ENCODE measurements at places on chromosomes 16 and 17. TPM values are rescaled to one million over a fixed set of nuclear protein-coding genes. Genes with fewer than 3 reads are reported as not detected.

TUBG2 gene
- 5.8 TPM for total RNA-seq

NPIPB8 gene
- not detected for total RNA-seq

GRCh38 chr17:67747681-67748235, 30.0 kb downstream of the NOL11 start:
- no peak for DNase-seq

- peak; percentile 23 for DNase-seq
Measured at GRCh38 chr17:49388692-49389513, 25.8 kb downstream of the PHB1 start.

DNA sequence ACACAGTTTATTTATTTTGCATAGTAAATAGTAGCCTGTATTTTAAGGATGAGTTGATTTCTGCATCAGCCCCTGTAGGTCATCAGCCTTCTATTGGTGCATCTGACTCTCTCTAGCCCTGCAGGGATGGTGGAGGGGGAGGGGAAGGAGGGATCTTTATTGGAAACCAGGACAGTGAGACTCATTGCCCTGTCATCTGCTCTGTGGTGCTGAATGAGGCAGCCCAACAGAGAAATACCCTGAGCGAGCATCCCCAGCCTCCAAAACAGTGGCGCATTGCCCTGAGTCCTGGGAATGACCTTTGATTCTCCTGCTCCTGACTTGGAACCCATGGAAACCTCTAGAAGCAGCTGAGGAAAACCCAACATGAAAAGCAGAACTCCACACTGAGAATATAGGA, 45.5 kb upstream of the STH start:
- no peak for DNase-seq

DNA sequence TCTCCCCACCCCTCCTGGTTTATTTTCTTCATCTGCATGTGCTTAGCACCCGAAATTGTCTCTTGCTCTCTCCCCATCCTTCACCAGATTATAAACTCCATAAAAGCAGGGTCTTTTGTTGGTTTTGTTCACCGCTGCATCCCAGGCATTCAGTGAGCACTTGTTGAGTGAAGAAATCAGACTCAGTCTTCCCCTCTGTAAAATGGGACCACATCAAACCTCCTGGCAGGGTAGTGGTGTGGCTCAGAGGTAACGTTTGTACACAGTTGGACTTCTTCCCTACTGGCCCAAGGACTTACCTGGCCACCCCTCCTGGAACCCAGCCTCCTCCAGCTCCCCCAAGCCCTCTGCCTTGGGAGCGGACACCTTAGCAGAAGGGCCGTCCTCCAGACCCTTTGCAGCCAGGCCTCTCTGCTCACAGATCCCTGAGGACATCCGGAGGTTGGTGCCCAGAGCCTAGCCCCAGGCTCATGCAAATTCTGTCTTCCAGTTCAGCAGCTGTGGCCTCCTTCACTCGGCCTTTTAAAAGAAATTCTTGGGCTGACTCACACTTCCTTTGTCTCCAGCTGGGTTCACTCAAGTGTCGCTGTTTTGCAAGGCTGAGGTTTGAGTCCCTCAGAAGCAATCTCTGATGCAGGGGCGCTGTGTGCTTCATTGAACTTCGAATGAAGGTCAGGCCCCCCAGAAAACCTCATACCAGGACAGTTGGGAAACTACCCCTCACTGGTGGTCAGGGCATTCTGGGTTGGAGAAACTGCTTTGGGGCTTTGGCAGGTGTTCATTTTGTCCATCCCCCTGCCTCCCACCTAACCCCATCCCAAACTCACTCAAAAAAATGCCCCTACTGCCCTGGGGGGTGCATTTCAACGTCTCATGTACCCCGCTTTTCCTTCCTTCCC, 16.8 kb upstream of the RMI2 start:
- DNase-seq, result peak; percentile 87

MYH3 gene
- total RNA-seq, result 0.80 TPM

GRCh38 chr17:44555099-44555498, 2.2 kb upstream of the FZD2 start:
- no peak for DNase-seq

DNA sequence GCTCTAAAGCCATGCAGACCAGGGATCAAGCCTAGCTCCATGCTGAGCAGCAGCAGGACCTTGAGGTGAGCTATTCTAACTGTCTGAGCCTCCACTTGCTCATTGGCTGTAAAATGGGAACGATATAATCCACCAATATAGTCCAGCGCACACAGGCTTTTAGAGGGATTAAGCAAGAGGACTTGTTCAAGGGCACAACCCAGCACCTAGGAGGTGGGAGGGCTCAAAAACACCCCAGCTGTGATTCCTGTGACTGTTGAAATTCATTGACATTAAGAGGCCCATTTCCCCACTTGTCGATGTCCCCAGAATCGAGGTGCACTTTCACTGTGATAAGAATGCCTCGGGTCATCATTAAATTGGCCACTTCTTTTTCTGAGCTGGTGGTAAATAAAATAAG, 4.1 kb downstream of the USH1G start:
- DNase-seq, result no peak

DNA sequence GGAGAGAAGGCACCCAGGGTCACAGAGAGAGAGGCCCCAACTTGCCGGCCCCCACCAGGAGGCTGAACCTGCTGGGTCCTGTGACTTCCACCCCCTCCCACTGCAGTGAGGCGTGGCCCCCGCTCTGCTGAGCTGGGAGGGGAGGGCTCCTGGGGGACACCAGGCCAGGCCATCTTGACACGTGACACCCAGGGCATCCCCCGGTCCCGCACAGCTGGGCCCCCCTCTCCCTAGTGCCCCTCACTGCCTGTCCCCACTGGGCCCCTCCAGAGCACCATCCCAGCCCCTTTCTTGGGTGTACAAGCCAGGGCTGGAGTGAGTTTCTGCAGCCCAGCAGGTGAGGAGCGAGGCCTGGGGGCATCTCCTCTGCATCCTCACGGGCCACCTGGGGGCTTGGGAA, 12.4 kb downstream of the UBALD1 start:
- DNase-seq, result no peak

Data from Daoy (cell line).